ENCODE measurements at places on chromosomes 2 and 18.

DNA sequence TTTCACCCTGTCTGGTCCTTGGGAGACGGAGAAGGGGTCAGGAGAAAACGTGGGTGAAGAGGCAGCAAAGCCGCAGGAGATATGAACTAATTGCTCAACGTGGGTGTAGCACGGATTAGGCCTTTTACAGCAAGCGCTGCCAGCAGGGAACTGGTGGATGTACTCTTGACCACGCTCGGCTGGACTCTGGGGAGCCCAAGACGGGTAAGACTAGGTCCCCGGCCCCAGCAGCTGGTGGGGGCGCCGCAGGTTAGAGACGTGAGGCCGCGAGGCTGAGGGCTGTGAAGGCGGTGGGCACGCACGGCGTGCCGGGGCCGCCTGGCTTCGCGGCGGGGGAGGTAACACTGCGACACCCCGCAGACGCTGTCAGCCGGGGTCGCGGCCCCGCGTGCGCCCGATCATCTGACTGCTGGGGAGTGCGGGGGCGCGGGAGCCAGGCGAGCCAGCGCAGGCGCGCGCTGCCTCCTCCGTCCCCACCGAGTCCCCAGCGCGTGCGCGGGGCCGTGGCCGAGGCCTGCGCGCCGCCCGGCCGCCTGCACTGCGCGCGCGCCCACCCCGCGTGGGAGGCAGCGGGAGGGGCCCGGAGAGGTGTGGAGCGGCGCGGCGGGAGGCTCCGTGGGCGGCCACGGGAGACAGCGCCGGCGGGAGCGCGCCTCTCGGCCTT lies at the start of gene CLIP4:
TSS of gene CLIP4 (plus strand) at position 470 of the 664 bp plus-strand sequence. CDS start 5,974 bp downstream, outside the sequence.
- no peak for DNase-seq

- DNase-seq: no peak
These were observed 3.2 kb downstream of the SLC39A10 start for GRCh38 chr2:195659982-195660890.

GRCh38 chr2:127589358-127589757 lies 53.9 kb downstream of the MYO7B start:
- DNase-seq: no peak

DNA sequence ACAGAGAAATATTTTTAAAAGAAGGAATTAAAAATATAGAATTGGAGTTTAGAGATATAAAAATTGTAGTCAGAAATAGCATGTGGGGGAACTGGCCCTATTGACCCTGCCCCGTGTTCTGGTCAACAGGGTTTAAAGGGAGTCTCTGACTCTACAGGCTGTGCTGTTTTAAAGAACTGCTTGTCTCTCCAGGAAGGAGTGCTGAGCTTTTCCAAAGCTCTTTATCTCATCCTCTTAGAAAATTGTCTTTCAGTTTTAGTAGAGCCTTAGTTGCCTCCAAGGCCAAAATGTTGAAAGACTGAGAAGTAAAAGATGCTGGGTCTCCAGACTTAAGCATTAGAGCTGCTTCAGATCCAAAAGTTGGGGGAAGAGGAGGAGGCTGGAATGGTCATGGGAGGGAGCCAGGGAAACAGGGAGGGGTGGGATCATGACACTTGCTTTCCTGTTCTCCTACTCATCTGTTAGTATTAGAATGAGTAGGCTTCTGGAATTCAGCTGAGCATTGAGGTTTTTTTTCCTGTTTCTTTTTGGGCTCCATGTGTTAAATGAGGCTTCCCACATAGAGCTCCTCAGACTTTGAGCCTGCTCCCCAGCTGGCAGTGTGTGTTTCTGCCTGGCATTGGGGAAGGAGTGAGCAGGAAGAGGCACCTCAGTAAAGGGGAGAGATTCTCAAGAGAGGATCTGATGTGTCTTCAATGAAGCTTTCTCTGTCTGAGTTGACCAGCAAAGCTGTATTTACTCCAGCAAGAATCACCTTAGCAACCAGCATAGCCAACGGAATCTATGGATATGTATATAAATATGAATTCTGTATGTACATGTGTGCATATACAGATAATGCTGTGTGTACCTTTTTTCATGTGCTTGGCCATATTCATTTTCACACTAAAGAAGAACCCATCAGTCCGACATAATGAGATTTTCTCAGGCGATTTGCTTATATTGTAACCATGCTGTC lies 186.8 kb upstream of the FBXO11 start:
- DNase-seq: no peak

DNA sequence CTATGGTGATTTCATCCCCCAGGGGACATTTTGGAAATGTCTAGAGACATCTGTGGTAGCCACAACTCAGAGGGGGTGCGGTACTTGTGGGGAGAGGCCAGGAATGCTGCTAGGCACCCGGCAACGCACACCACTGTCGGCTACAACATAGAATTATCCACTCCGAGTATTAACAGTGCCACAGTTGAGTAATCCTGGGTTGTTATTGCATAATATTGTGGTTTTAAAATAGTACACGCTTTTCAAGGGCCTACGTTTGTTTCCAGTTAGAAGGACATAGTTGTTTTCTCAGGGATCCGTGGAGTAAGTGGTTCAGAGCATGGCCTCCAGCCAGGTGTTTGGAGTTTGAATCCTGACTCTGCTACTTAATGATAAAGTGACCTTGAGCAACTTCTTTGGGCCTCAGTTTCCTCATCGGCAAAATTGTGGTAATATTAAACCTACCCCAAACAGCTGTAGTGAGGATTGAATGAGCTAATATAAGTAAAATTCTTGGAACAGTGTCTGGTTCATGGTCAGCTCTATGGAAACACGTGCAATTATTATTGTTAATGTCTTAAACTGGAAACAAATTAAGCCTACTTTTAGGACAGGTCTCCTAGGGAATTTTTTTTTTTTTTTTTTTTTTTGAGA lies 24.5 kb downstream of the CYP27A1 start:
- DNase-seq: peak; percentile 62

DNA sequence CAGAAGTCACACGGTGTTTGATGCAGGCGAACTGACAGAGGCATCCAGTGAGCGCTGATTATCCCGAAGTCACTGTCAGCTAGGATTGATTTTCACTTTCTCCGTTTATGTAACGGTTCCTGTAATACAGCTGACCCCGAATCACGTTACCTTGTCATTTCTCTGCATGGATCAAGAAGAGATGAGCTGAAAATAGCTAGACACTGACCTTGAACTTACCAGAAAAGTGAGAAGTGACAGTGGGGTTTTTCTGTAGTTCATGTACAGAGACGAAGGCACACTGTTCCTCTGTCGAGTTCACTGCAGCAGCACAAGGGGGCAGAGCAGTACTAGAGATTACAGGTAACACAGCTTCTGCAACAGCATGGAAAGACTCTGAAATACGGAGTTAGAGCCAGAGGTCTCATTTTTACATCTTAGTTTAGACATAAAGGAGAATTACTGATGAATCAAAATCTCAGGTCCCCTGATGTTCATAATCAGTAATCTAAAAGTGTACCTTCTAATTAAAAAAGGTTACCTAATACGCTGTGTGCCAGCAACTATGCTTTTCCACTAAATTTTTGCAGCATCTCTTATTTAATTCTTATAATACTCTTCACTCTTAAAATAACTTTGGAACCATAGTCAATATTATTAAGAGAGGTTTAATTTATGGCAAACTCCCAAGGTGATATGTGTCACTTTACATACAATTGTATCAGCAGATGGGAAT lies 33.1 kb downstream of the ARHGAP15 start:
- DNase-seq: peak; percentile 23

DNA sequence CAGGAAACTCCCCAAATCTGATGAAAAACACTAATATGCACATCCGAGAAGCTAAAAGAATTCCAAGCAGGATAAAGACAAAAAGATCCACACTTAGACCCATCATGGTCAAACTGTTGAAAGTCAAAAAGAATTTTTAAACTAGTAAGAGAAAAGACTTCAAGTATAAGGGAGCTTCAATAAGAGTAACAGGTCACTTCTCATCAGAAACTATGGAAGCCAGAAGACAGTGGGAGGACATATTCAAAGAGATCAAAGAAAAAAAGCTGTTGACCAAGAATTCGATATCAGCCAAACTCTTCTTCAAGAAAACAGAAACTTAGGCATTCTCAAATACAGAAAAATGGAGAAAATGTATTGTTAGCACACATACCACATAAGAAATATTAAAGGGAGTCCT lies 50.4 kb downstream of the ZC3H8 start:
- no peak for DNase-seq

DNA sequence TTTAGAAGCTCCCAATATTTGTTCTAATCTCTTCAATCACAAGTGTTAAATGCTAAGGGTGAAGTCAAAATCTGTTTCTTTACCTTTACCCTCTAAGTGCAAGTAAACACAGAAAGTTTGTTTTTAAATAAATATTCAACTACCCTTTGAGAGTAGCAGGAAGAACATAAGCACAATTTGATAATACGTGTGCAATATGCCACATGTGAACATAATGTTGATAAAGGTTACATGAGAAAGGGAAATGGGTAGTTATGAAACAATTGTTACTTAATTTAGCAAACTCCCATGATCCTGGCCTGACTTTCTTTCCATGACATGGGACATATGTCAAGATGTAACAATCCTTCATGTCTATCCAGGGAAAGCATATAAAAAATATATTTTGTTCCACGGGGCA lies 7.1 kb downstream of the SPRED2 start:
- DNase-seq: no peak

DNA sequence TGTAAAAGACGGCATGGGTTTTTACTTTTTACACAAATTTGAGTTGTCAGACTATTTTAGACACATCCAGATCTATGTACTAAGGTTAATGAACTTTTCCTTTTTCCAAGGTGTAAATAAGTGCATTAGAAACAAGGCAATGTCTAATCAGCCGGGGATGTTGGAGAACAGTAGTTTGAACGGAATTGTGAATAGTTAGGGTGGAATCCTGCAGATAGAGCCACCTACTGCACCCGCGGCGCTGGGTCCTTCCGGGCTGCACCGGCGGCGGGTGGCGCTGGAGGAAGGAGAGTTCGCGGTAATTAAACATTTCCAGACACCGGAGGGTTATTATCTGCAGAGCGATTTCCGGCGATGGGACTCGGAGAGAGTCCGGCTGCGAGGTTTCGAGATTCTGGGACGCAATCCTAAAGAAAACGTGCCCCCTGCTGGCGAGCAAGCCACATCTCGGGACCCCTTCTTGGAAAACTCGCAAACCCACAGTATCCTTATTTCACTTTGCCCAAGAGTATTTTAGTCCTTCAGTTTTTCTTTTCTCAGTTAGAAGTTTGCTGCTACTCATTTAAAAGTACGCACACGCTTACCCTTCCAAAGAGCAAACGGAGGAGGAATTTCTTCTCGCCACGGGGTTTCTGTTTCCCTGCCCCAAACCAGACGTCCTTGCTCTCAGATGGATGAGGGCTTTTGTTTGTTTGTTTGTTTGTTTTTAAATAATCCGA lies 4.5 kb upstream of the OSR1 start:
- DNase-seq: peak; percentile 77

GRCh38 chr18:27991391-27991790 lies 185.5 kb downstream of the CDH2 start:
- DNase-seq: no peak

- no peak for DNase-seq
These were observed 1899.8 kb upstream of the PIK3C3 start for GRCh38 chr18:40055262-40055661.

DNA sequence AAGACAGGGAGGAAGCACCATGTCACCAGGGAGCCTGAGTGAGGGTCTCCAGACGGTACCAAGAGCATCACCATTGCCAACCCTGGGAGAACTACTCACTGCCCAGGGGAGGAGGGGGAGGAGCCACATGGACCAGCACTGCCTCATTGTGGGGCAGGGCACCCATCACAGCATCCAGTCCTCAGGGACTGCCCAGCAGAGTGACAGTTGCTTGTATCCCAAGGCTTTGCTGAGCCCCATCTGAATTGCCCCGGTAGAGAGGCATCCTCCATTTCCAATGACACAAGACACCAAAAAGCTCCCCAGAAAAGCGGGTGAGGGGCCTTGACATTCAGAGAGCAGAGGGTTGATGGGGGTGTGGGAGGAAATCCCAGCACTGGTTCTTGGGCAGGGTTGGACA lies 6.8 kb upstream of the CIB4 start:
- DNase-seq: no peak

DNA sequence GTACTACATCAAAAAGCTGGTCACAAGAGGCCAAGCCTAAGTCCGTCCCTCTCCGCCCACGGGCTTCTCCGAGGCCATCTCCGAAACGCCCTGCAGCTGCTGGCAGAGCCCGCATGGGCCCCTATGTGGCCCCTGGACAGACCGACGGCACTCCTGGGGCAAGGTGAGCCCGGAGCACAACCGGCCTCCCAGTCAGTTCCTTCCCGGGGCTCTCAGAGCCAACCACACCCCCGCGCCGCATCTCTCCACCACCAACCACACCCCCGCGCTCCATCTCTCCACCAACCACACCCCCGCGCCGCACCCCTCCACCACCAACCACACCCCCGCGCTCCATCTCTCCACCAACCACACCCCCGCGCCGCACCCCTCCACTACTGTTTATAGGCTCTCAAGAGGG lies 93.5 kb downstream of the ZNF516 start:
- DNase-seq: no peak

GRCh38 chr2:239470151-239470900 lies 69.5 kb upstream of the HDAC4 start:
- no peak for DNase-seq

GRCh38 chr2:178700922-178701342 lies 106.3 kb downstream of the TTN start:
- DNase-seq: no peak

- no peak for DNase-seq
These were observed 40.9 kb downstream of the LRATD1 start for GRCh38 chr2:14673351-14673875.

DNA sequence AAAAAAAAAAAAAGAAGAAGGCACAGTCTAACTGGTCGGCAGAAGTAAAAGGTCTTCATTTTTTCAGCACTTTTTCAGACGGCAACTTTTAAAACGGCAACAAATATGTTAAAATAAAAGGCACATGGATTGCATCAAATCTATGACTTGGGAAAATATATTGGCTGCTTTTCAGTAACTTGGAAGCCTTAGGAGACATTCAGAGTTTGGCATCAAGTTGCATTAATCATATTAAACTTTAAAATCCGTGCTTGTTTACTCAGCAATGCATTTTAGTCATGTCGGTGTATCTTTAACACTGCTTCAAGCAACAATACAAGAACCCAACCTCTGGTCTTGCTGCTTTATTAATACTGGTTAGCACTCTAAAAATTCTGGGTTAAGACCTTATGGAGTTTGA lies 111.1 kb downstream of the MEP1B start:
- no peak for DNase-seq

DNA sequence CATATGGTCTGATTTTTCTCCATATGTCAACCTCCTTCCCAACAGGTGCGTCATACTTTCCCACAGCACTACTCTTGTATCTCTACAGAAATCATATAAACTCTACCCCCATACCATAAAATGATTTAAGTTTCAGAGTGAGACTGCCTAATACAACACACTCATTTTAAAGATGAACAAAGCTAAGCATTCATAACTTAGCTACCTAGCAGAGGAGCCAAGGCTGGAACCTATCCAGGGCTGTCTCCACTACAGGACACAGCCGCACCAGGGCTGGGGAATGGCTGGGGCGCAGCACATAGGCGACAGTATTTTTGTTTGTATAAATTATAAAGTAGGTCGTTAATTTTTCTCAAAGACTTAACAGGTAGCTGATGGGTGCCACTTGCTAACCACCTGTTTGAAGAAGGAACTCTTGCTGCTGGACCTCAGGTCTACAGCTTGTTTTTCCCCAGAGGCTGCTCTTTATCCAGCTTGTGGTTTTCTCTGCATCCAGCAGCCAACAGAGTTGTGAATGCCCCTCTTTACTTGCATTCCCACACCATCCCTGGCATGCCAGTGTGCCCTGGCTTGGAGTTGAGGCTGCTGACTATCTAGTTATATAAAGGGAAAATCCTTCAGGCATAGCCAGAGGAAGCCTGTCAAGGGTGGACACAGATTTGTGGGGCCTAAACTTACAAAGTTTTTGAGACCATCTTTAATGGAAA lies 62.0 kb downstream of the HNRNPLL start:
- DNase-seq: no peak

Data from NCI-H510A (cell line).